Stimulated activated CD8-positive, alpha-beta memory T cell treated with anti-CD3 and anti-CD28 coated beads, Interleukin-15, amount 100 ng/mL, for 24 hours (primary cell): ENCODE measurements at places on chromosomes 7 and 10.

DNA sequence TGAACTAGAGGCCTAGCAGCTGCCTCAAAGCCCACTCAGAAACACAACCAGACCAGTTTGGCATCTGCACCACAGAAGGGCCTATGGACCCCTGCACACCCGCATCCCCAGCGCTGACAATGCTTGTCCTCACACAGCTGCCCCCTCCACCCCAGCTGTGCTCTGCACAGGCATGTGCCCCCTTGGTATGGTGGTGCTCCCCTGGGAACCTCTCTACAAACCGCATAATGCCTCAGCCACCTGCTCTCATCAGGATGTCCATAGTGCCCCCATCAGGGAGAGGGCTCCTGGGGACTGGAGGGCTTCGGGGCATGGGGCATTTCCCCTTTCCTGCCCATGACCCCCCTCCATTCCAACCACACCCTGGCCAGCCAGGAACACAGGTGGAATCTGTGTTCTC lies 347.5 kb downstream of the GRID1 start:
- no peak for DNase-seq

- DNase-seq: no peak
These were observed 20.2 kb downstream of the PLPP4 start for GRCh38 chr10:120477021-120477742.

GRCh38 chr7:66939325-66939724 lies 18.3 kb downstream of the TMEM248 start:
- DNase-seq: no peak

DNA sequence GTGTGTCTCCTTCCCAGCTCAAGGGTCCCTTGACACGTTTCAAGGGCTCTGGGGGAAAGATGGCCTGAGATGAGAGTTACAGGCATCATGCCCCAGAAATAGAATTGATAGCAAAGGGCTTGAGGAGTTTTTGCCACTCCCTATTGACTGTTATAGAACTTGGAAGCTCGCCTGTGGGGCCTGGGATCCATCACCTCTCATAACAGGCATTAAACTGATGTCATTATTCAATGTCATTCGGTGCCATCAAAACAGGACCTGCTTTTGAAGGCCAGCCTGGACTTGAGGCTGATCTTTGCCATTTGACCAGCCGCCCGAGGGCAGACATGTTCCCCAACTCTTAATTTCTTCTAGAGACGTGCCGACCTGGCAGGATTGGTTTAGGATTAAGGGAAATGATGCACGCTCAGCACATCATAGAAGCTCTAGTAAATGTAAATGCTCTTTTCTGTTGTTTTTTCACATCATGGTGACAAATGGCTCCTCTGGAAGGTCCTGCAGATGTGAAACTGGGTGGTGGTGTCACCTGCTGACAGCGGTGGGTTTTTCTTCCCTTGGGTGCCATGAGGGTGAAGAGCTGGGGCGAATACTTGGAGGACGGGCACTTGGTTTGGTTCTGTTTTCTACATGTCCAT lies 16.7 kb upstream of the KLF6 start:
- DNase-seq: no peak

DNA sequence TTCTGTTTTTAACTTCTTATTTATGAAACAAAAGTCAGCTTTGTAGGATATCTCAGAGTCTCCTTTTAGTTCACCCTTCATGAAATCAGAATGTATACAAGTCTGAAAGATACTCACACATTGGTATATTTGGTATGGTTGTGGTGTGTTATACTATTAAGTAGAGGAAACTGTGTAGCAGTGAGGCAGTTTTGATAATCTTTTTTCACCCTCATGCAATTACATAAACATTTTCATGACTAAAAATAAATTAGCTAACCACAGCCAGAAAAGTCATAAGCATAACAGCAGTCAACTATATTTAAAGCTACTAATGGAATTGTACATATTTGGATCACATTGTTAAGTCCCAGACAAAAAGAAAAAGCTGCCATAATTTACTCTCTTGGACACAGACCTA lies 62.1 kb downstream of the FAM185A start:
- DNase-seq: no peak

DNA sequence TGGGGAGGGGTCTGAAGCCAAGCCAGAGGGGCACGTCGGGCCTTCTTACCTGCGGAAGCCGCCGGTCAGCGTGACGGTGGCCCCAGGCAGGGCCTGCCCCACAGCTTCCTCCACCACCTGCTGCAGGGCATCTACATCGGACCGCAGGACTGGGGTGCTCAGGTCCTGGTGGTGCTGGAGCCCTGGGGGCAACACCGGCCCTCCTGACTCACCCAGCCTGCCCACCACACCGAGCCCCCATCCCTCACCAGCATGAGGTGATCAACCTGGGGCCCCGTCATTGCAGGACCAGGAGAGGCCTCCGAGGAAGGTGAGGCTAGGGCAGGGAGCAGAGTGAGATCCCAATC lies 8.0 kb downstream of the POLM start:
- no peak for DNase-seq

DNA sequence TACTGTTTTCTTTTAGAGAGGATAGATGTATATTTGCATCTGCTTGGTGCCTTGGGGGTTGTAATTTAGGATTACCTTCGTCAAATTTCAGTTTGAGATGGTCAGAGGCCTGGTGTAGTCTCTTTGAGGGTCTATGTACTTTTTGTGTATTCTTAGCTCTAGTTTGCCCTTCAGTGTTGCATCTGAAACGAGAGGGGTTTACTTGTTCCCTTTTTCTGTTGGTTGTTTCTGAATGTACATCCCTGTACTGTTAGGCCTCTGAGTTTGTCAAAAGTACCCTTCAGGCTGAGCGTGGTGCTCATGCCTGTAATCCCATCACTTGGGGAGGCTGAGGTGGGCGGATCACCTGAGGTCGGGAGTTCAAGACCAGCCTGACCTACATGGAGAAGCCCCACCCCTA lies 60.0 kb downstream of the MLLT10 start:
- no peak for DNase-seq

DNA sequence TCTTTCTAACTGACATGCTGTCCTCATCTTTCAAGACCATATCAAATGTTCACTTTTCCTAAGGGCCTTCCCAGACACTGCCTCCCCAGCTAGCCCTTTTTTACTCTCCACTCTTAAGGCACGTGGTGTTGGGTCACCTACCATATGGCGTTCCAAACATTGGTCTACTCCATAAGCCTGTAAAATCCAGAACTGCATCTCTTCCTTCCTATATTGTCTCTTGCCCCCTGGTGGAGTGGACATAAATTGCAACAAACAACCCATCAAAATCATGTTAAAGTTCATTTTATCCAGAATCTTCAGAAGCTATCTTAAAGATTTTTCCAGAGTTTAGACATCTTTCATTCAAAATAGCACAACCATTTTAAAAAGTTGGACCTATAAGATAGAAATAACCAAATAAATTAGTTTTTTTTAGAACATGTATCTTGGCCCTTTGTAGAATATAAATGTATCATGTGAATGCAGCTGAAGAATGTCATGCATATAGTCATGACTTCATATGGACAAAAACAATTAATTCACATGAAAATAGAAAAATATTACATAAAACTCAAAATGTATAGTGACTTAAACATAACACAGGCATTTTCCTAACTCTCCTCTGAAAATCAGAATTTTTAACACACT lies 180.6 kb upstream of the CHRM2 start:
- no peak for DNase-seq

DNA sequence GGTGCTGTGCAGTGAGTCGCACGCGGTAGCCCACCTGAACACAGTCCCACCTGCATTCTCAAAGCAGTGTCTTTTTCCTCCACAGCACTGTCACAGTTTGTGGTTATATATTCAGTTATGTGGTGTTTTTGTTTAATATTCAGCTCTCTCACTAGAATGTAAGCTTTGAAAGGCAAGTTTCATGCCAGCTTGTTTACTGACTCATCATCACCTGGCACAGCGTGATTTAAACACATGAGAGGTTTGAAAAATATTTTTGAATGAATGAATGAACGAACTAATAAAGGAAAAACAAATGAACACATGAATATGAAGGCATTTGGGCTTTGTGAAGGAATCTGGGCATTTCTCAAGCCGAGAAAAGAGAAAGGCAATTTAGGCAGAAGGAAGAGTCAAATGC lies 51.9 kb upstream of the TM9SF3 start:
- no peak for DNase-seq

GRCh38 chr7:135664046-135664589 lies 1.8 kb downstream of the STMP1 start:
- DNase-seq: no peak

DNA sequence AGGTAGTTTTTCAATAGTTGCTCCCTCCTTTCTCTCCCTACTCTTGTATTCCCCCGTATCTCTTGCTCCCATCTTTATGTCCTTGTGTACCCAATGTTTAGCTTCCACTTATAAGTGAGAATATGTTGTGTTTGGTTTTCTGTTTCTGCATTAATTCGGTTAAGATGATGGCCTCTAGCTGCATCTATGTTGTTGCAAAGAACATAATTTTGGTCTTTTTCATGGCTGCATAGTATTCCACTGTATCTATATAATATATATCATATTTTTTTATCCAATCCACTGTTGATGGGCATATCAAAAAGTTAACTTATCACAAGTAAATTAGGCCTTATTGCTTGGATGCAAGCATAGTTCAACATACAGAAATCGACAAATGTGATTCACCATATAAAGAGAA lies 594.0 kb downstream of the TYW1 start:
- DNase-seq: no peak

GRCh38 chr10:12531305-12532220 lies 182.2 kb downstream of the CAMK1D start:
- DNase-seq: no peak

DNA sequence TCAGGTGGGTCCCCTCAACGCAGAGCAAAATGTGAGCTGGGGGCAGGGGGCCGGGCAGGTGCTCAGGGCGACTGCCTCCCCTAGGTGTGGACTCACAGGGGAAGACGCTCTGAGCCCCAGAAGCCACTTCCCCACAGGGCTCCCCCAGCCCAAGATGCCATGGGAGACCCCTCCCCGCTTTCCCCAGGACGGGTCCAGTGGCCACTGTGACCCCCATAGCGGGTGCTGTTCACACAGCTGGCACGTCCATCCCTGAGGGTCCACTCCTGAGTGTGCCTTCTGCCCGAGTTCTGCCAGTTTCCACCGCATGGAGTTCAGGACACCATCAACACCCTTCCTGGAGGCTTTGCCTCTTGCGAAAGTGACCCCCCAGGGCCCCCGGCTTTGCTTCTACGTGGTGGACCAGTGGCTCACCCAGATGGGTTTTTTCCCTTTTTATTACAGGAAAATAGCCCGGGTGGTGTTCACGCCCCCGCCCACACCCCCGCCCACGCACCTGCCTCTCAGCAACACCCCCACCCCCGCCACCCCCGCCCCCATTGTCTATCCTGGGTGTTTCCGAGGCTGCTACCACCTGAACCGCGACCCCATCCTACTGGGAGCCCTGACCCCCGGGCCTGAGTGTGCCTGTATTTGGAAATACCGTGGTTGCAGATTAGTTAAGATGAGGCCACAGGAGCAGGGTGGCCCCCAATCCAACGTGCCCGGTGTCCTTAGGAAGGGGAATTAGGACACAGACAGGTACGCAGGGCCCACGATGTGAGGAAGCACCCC lies 32.0 kb downstream of the ADAP1 start:
- DNase-seq: no peak

DNA sequence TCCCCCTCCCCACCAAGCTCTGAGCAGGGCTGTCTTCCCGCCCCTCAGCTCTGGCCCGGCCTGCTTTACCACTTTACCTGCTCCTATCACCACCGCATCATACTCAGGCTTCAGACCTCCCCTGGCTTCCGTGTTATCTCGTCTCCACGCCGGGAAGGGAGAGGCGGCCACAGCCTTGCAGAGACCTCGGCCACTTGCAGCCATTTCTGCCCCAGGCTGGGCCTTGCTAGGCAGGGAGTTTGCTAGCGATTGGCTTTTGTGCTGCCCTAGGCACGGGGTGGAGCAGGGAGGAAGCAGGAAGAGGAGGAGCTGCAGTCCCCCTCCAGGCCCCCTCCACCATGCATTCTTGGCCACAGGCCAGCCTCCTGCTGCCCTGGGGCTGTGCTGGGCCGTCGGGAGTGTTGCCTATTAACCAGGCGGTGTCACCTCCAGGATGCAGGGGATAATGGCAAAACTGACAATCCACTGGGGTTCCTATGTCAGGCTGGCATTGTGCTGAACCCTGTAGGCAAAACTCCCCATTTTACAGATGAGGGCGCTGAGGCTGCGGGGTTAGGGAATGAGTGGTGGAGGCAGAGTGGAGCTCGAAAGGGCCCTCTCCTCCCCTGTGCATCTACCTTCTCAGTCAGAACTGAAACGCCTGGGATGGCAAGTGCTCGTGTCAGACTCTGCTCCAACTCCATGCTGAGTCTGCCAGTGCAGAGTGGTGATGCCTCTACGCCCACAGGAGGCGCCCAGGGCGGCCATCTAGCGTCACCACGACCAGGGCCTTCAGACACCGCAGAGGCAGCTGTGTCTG lies at the start of gene PYROXD2:
Gene PYROXD2 (minus strand): TSS at position 251 of the 799 bp plus-strand sequence. CDS start 47 bp downstream, at position 204.
- no peak for DNase-seq

GRCh38 chr7:94452239-94452638 lies 57.4 kb upstream of the CASD1 start:
- DNase-seq: no peak
